ENCODE measurements at places on chromosomes 11 and 22. TPM values are rescaled to one million over a fixed set of nuclear protein-coding genes. Genes with fewer than 3 reads are reported as not detected.

- DNase-seq = no peak
Measured at GRCh38 chr22:33188326-33188725, 130.1 kb upstream of the SYN3 start.

DNA sequence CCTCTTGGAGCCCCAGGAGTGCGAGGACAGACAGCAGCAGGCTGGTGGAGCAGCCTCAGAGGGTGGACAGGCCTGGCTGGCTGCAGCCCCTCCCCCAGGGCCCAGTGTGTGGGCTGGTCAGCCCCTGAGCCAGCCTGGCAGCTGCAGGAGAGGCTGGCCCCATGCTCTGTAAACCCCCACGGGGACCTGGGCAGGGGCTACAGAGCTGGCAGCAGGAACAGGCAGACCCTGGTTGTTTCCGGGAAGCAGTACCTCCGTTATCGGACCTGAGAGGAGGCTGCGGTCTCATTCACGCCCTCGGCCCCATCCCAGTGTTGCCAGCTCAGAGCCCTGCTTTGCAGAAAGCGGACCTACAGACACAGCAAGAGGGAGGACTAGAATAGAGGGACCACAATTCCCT is 38.5 kb upstream of the COMT start:
- no peak for DNase-seq

GRCh38 chr11:60393016-60393415 is 3.2 kb upstream of the MS4A14 start:
- no peak for DNase-seq

DNA sequence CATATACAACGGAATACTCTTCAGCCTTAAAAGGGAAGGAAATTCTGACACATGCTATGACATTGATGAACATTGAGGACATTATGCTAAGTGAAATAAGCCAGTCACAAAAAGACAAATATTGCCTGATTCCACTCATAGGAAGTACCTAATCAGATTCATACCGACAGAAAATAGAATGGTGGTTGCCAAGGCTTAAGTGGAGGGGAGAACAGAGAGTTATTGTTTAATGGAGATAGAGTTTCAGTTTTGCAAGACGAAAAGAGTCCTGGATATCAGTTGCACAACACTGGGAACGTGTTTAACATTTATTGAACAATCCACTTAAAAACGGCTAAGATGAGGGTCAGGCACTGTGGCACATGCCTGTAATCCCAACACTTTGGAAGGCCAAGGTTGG is 45.6 kb upstream of the HIPK3 start:
- DNase-seq = no peak

GRCh38 chr11:116539211-116539610 is 233.6 kb downstream of the BUD13 start:
- no peak for DNase-seq

GRCh38 chr11:73975479-73975757 is 7.2 kb downstream of the UCP2 start:
- no peak for DNase-seq

- no peak for DNase-seq
Measured at GRCh38 chr11:117998664-117999353, 12.6 kb downstream of the IL10RA start.

Gene GPR83
- total RNA-seq = 0.07 TPM

Gene DCDC1
- not detected for total RNA-seq
